ENCODE measurements at places on chromosomes 3 and 15.

DNA sequence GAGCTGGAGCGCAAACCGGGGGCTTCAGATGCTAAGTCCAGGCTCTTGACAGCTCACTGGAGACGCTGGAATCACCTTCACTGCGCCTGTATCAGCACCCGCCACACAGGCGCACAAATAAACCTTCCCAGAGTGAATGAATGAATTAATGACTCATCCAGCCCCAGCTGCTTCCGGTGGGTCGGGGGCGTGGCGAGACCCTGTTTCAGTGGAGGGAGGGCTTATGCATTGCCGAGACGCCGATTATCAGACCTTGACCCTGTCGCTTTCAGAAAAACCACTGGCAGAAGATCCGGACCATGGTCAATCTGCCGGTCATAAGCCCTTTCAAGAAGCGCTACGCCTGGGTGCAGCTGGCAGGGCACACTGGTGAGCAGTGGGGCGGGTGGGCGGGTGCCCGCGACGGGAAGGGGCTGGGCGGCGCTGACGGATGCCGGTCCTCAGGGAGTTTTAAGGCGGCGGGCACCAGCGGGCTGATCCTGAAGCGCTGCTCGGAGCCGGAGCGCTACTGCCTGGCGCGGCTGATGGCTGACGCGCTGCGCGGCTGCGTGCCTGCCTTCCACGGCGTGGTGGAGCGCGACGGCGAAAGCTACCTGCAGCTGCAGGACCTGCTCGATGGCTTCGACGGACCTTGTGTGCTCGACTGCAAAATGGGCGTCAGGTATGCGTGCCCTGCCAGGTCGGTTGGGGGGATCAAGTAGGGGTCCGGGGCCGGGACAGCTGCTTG, 7.7 kb downstream of the ITPKA start:
- DNase-seq, result peak; percentile 71

GRCh38 chr3:73727854-73728253, 103.1 kb upstream of the PDZRN3 start:
- DNase-seq, result no peak

GRCh38 chr3:104892044-104892443, 474.7 kb upstream of the ALCAM start:
- DNase-seq, result no peak

DNA sequence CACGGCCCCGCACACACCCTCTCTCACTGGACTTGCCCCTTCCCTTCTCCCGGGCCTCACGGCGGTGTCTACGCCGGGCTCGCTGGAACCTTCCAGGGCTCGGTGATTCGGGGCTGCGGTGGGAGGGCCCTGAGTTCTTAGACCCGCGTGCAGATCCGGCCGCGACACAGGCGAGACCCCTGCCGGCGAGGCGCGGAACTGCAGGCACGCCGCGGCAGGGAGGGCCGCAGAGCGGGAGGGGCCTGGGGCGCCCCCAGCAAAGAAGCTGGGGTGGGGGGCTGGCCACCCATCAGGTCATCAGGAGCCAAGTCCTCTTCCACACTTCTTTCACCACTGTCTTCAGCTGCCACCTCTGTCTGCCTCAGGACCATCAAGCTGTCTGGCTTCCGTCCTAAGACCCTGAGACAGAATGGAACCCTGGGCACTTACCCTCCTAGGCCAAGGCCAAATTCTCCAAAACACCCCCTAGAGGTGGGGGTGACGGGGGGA, 164.5 kb downstream of the XXYLT1 start:
- DNase-seq, result peak; percentile 78

- no peak for DNase-seq
Observed at GRCh38 chr3:184238246-184238818, 8.9 kb downstream of the VWA5B2 start.

- no peak for DNase-seq
Observed at GRCh38 chr15:62644216-62644888, 398.2 kb upstream of the TPM1 start.

GRCh38 chr3:33482111-33482521, 41.9 kb upstream of the UBP1 start:
- no peak for DNase-seq

- no peak for DNase-seq
Observed at GRCh38 chr15:94097552-94097951, 133.8 kb upstream of the MCTP2 start.

DNA sequence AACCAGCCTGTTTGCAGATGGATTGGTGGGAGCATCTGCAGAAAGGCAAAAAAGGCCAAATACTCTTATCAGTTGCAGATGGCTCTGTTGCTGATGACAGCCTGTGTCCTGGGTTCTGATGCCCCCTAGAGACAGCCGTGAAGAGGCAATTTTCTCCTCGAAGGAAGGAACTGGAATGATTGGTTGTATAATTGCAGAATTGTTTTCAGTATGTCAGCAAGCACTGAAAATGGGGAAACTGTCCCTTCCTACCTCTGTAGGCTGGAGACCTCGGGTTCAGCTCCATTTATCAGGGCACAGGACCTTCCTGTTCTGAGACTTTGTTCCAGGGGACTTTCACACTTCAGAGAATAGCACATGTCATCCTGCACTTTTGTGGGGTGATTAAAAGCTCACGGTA, 103.0 kb downstream of the PGPEP1L start:
- DNase-seq, result peak; percentile 82

DNA sequence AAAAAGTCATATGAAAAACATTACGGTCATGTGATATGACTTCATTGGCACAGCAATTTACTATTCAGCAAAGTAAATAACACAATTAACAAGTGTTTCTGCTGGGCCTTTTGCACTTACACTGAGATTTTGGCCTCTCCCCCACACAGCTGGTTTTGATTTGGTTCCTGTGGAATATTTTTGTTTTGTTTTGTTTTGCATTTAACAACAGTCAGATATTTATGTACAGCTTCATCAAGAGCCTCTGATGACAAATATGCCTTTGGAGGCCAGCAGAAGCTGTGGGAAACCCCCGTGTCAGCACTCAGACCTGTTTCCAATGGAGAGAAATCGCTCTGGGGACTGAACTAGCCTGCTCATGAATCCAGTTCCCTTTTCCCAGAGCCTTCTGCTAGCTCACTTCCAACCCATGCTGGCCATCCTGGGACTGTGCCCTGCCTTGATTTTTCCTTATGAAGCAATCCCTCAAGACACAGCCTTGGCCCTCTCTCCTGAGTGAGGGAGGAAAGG, 161.9 kb downstream of the ATG7 start:
- no peak for DNase-seq

DNA sequence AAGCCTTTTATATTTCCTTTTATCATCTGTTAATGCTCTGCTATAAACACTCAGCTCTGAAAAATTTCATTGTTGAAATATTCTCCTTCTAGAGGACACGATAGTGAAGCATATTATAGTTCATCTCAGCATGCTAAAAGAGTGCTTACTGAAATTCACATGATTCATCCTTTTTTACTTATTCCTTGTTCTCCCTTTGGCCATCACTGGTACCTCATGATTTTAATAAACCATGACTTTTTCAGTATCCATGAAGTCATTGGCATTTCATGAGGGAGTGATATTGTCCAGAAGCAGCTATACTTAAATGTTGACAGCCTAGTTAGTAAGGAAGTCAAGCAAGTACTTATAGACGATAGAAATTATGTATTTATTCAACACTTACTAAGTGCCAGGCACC, 112.7 kb downstream of the PROS1 start:
- DNase-seq, result no peak

- DNase-seq, result peak; percentile 91
Observed at GRCh38 chr3:53180305-53181023, 19.5 kb downstream of the PRKCD start.

- DNase-seq, result peak; percentile 62
Observed at GRCh38 chr15:48250640-48251076, 44.6 kb downstream of the SLC12A1 start.

GRCh38 chr3:60080648-60081047, 1030.8 kb upstream of the CFAP20DC start:
- DNase-seq, result no peak

GRCh38 chr3:124885466-124886167, 1.5 kb downstream of the ITGB5 start:
- DNase-seq, result no peak

- no peak for DNase-seq
Observed at GRCh38 chr3:64865839-64866570, 178.2 kb upstream of the ADAMTS9 start.

GRCh38 chr15:22780267-22780666, 6.2 kb upstream of the NIPA1 start:
- DNase-seq, result no peak

DNA sequence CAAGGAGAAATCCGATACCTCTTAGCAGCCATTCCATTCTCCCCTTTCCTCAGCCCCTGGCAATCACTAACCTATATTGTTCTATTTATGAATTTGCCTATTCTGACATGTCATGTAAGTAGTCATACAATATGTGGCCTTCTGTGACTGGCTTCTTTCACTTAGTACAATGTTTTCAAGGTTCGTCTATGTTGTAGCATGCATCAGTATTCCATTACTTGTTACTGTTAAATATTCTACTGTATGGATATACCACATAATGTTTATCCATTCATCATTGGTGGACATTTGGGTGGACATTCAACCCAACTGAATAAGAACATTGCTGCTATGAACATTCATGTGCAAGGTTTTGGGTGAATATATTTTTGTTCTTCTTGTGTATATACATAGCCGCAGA, 23.4 kb downstream of the ADAMTS9 start:
- no peak for DNase-seq

GRCh38 chr15:57060799-57061198, 142.4 kb downstream of the TCF12 start:
- DNase-seq, result no peak

DNA sequence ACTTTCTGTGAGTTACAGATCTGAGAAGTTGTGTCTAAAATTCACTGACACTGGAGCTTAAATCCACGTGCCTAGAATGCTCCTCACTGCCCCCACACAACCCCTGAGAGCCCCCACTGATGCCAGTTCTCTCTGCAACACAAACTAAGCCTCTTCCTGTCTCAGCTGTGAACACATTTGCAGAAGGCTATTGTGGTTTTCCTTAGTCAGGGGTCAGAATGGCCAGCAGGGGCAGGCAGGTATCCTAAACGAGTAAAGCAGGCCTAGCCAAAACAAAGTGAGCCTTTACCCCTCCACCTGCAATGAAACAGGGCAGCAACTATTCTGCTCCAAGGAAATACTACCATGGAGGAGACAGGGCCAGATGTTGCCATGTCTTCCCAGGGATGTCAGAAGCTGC, 78.6 kb downstream of the FHIT start:
- DNase-seq, result no peak

DNA sequence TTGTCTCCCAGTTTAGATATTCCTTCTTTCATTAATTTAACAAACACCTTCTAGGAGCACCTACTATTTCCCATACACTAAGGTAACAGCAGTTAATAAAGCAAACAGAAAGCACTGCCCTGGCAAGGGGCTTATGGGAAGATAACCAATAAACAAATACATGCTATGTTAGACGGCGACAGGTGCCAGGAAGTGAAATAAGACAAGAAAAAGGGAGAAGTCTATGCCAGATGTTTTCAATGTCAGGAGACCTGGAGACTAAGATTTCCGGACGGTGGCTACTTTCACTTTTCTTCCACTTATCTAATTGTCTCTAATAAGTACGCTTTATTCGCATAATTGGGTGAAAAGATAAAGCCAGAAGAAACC, 32.5 kb upstream of the ZNF445 start:
- DNase-seq, result peak; percentile 51

DNA sequence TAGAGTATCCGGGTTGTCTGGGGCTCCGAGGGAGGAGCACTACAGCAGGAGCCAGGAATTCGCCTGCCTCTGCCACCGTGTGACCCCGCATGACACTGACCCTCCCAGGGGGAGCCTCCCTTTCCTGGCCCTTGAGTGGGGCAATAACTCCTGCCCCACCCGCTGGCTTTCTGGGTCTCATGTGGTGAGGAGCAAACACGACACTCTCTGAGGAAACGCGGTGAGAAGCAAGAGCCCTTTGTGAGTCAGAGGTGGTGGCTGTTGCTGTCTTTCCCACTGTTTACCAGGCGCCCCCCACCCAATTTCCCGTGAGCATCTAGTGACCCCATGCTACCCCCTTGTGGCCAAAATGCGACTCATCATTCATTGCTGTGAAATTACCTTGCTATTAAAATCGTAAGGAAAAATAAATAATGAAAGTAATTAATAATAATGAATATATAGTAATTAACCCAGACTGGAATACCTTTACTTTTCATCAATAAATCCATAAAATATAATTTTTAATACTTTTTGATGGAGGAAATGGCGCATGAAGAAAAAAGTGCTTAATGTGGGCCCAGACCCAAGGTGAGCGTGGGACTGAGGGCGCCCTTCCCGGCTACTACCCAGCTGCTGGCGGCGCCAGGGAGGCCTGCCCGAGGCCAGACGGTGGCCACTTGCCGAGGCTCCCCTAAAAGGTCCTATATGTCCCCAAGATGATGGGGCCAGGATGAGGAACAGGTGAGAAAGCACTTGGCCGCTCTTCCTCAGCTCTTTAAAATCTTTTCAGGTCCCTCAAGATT, 29.3 kb downstream of the CCNL1 start:
- peak; percentile 89 for DNase-seq

- no peak for DNase-seq
Observed at GRCh38 chr3:15660055-15660935, 58.8 kb downstream of the BTD start.

GRCh38 chr3:19348941-19349564, 200.7 kb downstream of the KCNH8 start:
- DNase-seq, result peak; percentile 29

- DNase-seq, result peak; percentile 52
Observed at GRCh38 chr15:34109797-34110663, 8.1 kb downstream of the PGBD4 start.

GRCh38 chr3:62531493-62531892, 158.1 kb upstream of the FEZF2 start:
- no peak for DNase-seq

GRCh38 chr3:176785171-176785570, 412.1 kb downstream of the TBL1XR1 start:
- no peak for DNase-seq

GRCh38 chr3:146052791-146053310, 108.1 kb downstream of the PLOD2 start:
- no peak for DNase-seq

DNA sequence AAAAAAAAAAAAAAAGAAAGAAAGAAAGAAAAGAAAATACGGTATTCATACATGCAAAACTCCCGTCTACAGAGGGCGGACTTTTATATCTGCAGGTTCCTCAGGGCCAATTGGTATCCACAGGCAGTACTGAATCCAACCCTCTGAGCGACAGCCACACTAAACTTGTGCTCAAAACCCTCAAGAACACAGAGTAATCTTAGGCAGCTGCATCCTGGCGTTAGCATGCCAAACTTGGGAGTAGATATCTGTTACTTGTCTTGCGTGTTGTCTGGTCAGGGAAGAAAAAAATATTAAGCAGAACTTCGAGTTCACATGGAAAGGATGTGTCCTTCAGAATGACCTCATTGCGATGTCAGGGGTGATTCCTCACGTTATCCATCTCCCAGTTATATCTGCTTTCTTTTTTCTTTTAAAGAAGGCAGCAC, 12.8 kb downstream of the SNAP23 start:
- DNase-seq, result no peak

- DNase-seq, result peak; percentile 10
Observed at GRCh38 chr3:414063-414462, 217.5 kb downstream of the CHL1 start.

All from NB4 (cell line).